ENCODE measurements at places on chromosomes 16 and 17. TPM values are rescaled to one million over a fixed set of nuclear protein-coding genes. Genes with fewer than 3 reads are reported as not detected.

The NPIPA2 gene
- not detected for total RNA-seq

The ASPA gene
- total RNA-seq = 0.22 TPM

The NPIPA5 gene
- total RNA-seq = 1.8 TPM

The VASN gene
- total RNA-seq = 12.2 TPM

The CPNE7 gene
- 2.9 TPM for total RNA-seq

The P2RX5 gene
- total RNA-seq = 1.1 TPM

GRCh38 chr16:57828272-57829161 is 26.2 kb upstream of the KIFC3 start:
- no peaks in the 10 kb centered on the region for H3K27me3 ChIP-seq
- H3K36me3 ChIP-seq = no peaks in the 10 kb centered on the region
- H3K27ac ChIP-seq = no peak overlapping the region
- DNase-seq = no peak
- H3K4me1 ChIP-seq = no peaks in the 10 kb centered on the region

- H3K4me3 ChIP-seq = no peak overlapping the region
- no peaks in the 10 kb centered on the region for H3K4me1 ChIP-seq
- H3K27me3 ChIP-seq = no peaks in the 10 kb centered on the region
- H3K36me3 ChIP-seq = peaks cover 73% of the 10 kb centered on the region
- DNase-seq = no peak
- H3K27ac ChIP-seq = peak overlapping the region; percentile 14
Measured at GRCh38 chr17:37179893-37180292, 195.9 kb upstream of the C17orf78 start.

DNA sequence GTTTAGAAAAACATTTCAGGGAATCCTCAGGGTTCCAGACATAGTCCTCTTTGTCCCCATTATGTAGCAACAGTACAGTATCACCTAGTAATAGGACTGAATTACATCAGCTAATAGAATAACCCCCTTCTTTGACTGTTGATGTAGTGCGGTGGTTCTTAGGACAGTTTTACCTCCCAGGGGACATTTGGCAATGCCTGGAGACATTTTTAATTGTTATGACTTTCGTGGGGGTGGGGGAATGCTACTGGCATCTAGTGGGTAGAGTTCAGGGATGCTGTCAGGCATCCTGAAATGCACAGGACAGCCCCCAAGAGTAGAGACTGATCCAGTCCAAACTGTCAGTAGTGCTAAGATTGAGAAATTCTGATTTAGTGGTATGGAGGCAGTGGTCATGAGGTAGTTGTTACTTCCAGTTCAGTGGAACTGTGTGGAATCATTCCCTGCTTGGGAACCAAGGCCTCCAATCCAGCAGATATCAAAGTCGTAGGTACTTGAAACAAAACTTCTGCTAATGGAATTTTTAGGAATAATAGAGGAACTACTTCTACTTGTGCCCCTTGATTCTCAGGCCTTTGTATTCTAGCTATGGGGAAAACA is 20.3 kb downstream of the NF1 start:
- no peaks in the 10 kb centered on the region for H3K4me1 ChIP-seq
- H3K36me3 ChIP-seq = no peaks in the 10 kb centered on the region
- H3K27ac ChIP-seq = no peak overlapping the region
- no peaks in the 10 kb centered on the region for H3K27me3 ChIP-seq
- no peak for DNase-seq

DNA sequence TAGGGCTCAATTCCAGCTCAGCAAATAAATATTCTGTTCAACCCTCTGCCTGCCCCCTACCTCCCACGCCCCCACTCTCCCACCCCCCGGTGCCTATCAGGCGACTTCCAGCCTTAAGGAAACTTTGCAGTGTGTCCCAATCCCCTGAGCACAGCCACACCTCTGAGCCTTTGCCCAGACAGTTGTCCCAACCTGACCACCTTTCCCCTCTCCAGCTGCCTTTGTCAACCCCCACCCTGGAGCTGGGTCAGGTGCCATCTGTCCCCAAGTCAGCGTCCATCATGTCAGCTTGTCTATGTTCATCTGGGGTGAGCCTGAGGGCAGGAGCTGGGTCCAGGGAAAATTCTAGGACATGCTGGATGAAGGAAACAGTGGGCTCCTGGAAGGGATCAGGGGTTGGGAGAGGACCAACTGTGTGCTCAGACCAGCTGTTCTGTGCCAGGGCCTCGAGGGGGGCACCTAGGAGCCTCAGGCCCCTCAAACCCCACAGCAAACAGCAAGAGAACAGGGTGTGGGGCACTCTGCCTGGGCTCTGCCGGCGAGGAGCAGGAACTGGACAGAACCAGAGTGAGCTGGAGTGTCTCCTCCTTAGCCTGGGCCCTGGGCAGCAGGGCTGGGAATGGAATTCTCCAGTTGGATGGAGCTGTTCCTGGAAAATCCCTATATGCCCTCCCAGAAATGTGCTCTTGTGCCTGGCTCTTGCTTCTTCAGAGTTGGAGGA is 17.8 kb downstream of the CDH16 start:
- H3K27me3 ChIP-seq = no peaks in the 10 kb centered on the region
- no peak for DNase-seq
- H3K27ac ChIP-seq = peak overlapping the region; percentile 89
- H3K36me3 ChIP-seq = no peaks in the 10 kb centered on the region

DNA sequence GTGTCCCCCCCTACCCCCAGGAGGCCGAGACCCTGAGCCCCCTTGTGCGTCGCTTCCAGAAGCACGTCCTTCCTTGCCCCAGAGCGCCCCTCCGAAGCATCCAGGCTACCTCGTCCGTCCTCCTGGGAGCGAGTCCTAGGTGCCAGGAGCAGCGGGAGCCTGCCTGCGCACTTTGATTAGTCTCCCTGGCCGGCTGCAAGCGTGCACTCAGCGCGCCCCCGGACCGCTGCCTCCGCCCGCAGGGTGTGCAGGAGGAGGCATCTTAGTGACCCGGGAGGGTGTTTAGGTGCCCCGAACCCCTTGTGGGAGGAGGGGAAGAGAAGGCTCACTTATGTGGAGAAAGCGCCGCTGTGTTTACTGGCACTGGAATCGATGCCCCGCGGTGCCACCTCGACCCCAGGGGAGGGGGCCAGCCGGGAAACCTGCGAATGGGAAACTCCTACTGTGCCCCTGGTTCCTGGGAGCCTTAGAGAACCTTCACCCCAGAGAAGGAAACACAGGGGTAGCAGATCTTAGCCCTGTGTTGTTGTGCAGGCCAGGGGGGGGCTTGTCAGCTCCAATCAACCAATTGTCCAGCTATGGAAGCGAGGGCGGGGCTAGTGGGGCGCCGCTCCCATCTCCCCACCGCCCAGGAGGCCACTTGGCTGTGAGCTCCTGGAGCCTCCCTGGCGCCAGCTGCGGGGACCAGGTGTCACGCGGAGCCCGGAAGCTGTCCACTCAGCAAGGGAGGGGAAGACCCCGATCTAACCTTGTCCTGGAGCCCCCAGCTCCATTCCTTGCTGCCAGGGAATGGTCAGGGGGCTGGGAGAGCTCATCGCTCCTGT is 922.8 kb upstream of the EEF2KMT start:
- H3K27ac ChIP-seq = no peak overlapping the region
- no peak overlapping the region for H3K4me3 ChIP-seq
- no peak for DNase-seq
- no peaks in the 10 kb centered on the region for H3K36me3 ChIP-seq
- H3K4me1 ChIP-seq = peaks cover 4% of the 10 kb centered on the region

- H3K36me3 ChIP-seq = no peaks in the 10 kb centered on the region
- H3K27me3 ChIP-seq = no peaks in the 10 kb centered on the region
- DNase-seq = no peak
Measured at GRCh38 chr16:73433731-73434307, 385.9 kb upstream of the ZFHX3 start.

DNA sequence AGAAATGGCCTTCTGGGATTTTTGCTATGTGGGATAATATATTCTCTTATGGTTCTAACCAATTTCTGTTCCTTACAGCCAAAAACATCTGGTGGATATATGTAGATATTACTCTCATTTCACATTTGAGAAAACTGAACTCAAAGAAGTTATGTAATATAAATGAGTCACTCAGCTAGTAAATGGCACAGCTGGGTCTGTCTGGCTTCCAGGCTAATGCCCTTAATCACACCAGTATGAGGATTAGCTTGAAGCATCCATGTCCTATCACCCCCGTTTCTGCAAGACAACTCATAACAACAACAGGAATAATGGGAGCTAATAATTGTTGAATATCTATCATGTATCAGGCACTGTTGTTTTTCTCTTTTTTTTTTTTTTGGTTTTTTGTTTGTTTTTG is 34.4 kb upstream of the USP7 start:
- no peaks in the 10 kb centered on the region for H3K4me1 ChIP-seq
- H3K36me3 ChIP-seq = no peaks in the 10 kb centered on the region
- H3K27ac ChIP-seq = no peak overlapping the region
- no peaks in the 10 kb centered on the region for H3K27me3 ChIP-seq
- no peak overlapping the region for H3K4me3 ChIP-seq

GRCh38 chr16:50771366-50771765 is 29.5 kb downstream of the CYLD start:
- no peak overlapping the region for H3K27ac ChIP-seq
- H3K27me3 ChIP-seq = no peaks in the 10 kb centered on the region
- no peak for DNase-seq
- H3K4me1 ChIP-seq = no peaks in the 10 kb centered on the region
- H3K4me3 ChIP-seq = no peak overlapping the region
- no peaks in the 10 kb centered on the region for H3K36me3 ChIP-seq

DNA sequence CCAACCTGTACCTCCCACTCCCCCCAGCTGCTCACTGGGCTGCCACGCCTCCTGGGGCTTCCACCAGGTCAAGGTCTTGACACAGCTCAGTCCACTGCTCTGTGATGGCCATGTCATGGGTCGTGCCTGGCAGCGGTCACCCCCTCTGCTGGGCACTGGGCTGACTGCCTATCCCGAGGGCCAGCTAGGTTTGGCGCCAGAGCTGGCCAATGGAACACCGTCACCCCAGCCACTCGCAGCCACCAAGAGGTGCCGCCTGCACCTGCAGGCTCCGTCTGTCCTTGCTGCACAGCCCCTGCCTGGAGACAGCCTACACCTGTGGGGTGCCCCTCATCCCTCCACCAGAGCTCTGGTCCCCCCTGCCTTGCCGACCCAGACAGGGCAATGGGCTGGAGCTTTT is 4.5 kb upstream of the RAB40C start:
- H3K27ac ChIP-seq = no peak overlapping the region
- peaks cover 21% of the 10 kb centered on the region for H3K4me1 ChIP-seq
- no peaks in the 10 kb centered on the region for H3K27me3 ChIP-seq

- no peak overlapping the region for H3K27ac ChIP-seq
- H3K36me3 ChIP-seq = peaks cover 10% of the 10 kb centered on the region
- no peaks in the 10 kb centered on the region for H3K4me1 ChIP-seq
- DNase-seq = no peak
Measured at GRCh38 chr16:80994451-80994850, 12.2 kb downstream of the CMC2 start.

GRCh38 chr17:21528031-21528695 is 152.0 kb downstream of the KCNJ12 start:
- no peak overlapping the region for H3K27ac ChIP-seq
- no peak overlapping the region for H3K4me3 ChIP-seq
- no peak for DNase-seq
- no peaks in the 10 kb centered on the region for H3K27me3 ChIP-seq
- no peaks in the 10 kb centered on the region for H3K4me1 ChIP-seq

Measured in esophagus squamous epithelium (tissue), 5 donors.